ENCODE measurements at places on chromosomes 1 and 21.

- no peak for DNase-seq
Measured at GRCh38 chr21:45523411-45524101, 18.7 kb downstream of the SLC19A1 start.

- peak; percentile 81 for DNase-seq
Measured at GRCh38 chr1:7470904-7471638, 300.0 kb upstream of the VAMP3 start.

- no peak for DNase-seq
Measured at GRCh38 chr21:44947930-44948331, 8.1 kb downstream of the SLX9 start.

DNA sequence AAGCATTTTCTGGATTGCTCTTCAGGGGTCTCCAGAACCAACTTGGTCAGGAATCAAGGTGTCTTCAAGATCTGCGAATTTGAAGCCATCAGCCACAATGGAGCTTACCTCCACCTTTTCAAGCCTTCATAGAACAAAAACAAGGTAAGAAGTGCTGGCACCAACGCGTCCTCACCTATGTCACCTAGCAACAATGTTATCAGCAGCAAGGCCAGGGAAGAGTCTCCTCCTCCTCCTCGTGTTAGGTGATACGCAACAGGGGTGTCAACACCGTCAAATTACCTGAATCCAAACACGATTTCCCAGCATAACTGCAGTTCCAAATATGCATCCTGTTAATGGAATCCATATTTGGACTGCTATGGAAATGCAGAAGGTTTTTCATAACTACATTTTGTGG is 4.1 kb upstream of the TIAM1 start:
- no peak for DNase-seq

- no peak for DNase-seq
Measured at GRCh38 chr1:244221991-244222390, 170.9 kb downstream of the ZBTB18 start.

All from coronary artery (tissue), 2 donors.